NCI-H2081 (cell line): ENCODE measurements at places on chromosomes 1 and 21.

- DNase-seq, result no peak
Observed at GRCh38 chr1:244224487-244225430, 173.7 kb downstream of the ZBTB18 start.

GRCh38 chr1:191398551-191398950, 759.7 kb upstream of the RGS18 start:
- DNase-seq, result no peak

DNA sequence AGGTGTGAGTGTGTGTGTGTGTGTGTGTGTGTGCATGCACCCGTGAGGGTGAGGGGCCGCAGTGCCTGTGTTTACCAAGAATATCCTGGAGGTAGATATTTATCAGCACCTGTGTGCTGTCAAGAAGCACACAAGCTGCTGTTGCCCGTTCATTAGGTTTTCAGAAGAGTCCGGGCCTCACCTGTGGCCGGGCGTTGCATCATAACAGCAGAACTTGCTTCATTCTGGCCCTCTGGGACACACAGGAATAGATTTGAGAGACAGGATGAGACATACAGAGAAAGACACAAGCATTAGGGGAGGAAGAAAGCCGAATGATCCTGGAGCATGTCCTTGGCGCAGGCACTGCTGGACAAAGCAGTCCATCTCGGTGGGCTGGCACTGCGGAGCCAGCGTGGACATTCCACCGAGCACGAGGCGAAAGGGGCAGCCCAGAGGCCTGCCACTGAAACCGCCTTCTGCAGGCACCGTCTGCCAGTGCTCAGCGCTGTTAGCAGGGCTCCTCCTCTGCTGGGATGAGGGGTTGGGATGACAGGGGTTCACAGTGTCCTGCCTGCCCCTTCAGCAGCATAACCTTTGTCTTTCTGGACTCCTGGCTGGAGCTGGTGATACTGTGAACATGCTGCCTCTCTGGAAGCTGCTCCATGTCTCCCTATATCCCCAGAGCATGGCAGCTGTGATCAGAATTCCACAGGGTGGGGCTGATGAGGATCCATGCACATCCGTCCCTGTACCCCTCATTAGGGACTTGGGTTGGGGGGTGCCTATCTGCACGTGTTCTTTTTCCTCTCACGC, 81.1 kb downstream of the PEX14 start:
- DNase-seq, result no peak

GRCh38 chr1:116521186-116521585, 49.6 kb downstream of the CD58 start:
- DNase-seq, result no peak

DNA sequence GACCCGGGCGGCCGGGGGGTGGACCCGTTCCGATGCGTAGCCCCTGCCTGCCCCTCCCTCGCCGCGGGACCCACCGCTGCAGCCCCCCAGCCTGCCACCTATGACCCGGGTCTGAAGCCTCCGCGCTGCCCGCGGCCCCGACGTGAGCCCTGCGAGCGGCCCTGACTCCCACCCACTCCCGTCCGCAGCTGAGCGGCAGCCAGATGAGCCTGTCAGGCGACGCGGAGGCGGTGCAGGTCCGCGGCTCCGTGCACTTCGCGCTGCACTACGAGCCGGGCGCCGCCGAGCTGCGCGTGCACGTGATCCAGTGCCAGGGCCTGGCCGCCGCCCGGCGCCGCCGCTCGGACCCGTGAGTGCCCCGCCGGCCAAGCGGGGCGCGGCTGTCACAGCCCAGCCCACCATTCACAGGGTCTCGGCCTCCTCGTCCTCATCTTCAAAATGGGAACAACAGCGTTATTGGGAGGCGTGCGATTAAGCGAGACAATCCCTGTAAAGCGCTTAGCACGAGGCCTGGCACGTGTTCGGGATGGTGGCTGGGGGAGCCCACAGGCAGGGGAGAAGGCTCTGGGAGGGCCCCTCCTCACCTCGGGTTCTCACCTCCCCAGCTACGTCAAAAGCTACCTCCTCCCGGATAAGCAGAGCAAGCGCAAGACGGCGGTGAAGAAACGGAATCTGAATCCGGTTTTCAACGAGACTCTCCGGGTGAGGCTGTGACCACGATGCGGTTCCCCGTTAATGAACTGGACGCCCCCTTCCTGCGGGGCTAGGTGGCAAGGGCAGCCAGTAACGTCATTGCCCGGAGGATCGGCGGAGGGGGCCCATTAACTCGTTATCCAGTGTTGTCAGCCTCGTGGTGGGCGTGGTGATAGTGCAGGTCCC, 8.2 kb downstream of the SYTL1 start:
- DNase-seq, result peak; percentile 55

GRCh38 chr21:42711667-42712066, 58.2 kb downstream of the PDE9A start:
- DNase-seq, result no peak

DNA sequence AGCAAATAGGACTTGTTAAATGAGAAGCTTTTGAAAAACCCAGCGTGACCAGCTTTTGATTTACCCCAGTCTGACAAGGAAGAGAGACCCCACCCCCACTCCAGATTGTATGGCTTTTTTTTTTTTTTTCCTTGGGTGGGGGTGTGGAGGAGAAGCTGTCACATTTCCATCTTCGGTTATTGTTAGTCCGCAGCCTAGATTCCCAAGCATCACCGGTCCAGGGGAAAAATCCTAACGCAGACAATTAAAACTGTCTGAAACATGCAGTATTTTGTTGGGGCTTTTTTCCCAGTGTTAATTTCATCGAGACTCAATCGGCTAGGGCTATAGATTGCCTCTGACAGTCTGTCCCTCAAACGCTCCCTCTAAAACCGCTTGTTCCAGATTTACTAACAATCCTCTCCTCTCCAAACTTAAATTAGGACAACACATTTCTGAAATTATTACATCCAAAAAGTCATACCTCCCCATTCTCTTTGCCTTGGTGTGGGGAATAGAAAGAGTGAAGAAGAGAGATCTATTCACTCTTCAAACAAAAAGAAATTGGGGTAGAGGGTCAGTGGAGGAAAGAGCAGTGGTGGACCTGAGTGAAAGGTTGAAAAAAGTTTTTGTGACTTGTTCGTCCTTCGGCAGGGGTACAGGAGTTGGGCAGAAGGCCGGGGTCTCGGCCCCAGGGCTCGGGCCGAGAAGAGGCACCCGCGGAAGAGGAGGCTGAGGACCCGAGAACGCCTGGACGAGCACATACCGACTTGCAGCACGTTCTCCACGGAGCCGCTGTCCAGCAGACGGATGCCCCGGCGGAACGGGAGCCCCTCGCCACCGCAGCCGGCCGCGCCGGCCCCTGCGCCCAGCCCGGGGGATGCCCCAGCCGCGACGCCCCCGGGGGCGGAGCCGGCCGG, 1.1 kb downstream of the ZSWIM5 start:
- peak; percentile 78 for DNase-seq

DNA sequence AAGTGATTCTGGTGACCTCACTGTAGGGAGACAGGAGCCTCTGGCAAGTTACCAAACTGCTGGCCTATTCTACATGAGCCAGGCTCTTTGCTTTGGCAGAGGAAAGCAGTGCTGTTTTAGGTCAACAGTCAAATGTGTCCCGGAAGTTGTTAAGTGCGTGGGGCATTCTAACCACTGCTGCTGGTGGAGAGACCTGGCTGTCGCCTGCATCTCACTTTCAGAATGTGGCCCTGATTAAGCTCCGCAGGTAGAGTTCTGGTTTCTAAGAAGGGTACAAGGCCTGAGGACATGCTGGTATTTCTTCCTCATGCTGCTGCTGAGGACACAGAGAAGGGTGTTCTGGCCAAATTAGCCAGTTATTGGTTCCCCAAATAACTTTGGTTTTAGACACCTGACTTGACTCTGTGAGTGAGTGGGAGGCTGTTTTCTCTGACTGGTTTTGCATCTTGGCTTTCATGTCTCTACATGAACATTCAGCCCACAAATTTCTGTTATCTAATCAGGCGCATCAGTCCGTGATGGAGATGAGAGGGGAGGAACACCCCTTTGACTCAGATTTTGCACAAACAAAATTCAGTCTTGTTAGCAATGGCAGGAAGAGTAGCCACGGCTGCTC, 120.8 kb downstream of the LMO4 start:
- peak; percentile 32 for DNase-seq

- no peak for DNase-seq
Observed at GRCh38 chr1:177525176-177525575, 354.4 kb downstream of the BRINP2 start.

DNA sequence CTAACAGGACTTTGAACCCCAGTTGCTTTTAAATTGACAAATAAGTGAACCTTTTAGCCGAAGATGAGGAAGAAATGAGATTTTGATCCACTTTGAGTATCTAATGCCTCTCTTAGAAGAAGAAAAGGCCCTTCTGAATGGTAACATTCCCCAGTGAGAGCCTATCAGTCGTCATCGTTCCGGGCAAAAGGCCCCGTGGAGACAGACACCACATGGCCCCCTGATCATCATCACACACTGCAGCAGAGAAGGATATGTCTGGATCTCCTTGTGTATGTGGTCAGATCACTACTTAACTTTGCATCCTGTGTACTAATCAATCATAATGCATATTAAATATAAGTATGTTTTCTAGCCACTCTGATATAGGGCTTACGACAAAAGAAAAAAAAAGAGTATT, 87.3 kb upstream of the SMYD2 start:
- DNase-seq, result no peak

GRCh38 chr1:65230731-65231481, 78.4 kb upstream of the DNAJC6 start:
- no peak for DNase-seq

- DNase-seq, result no peak
Observed at GRCh38 chr1:38541223-38541622, 318.3 kb downstream of the RRAGC start.

- DNase-seq, result no peak
Observed at GRCh38 chr21:35102488-35103371, 53.6 kb upstream of the RUNX1 start.

DNA sequence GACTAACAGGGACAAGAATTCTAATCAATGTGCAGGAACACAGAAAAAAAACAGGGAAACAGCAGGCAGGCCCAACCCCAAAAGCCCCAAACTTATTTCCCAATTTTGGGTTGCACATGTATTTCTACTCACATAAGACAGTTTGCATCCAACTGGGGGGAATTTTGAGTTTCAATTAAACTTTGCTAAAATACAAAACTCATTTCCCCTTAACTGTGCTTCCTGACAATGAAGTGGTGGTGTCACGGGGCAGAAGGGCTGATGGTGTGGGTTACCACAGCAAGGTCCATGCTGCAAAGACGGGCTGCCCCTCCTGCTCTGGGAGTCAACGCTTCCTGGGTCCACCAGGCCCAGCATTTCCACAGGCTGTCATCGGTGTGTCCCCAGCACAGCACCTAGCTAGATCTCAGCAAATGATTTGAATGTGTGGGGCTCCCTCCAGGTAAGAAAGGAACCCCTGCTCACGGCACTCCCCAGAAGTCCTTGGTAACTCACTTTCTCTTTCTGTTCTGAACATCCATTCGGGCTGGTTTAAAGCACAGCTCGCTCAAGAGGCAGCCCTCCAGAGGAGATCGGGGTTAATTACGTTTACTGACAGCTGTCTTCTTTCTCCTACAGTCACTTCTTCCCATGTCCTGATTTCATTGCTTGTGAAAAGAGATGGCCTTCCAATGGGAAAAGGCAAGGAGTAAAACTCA, 27.4 kb downstream of the HIVEP3 start:
- no peak for DNase-seq

DNA sequence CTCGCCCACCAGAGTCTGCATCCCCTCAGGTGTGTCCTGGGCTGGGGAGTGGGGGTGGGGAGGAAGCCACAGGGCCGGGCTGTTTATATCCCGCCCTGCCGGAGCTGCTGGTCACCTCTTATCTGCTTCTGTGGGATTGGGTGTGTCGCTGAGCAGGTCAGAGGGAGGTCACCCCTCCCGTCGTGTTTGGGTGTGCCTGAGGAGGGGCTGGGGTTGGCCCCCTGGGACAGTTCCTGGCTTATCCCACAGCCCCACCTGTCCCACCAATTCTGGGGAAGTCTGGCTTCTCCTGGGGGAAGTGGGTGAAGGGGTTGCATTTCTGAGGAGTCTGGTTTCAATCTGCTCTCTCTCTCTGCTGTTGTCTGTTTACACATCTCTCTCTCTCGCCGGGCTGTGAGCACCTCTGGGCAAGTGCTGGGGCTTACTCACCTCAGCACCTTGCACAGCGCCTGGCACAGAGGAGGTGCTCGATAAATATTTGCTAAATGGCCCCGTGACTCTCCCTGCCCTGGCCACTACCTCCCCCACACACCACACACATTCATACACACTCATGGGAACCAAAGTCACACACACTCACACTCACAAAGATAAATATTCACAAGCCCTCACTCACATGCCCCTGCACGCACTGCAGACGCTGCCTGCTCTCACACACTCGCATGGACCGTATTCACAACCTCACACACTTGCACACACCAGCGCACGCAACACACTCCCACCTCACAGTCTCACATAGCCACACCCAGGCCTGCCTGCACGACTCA, 8.3 kb downstream of the ELF3 start:
- DNase-seq, result peak; percentile 54
